Stimulated activated naive CD4-positive, alpha-beta T cell (primary cell): ENCODE measurements at places on chromosomes 11 and 22.

- DNase-seq: no peak
Observed at GRCh38 chr11:43576803-43577521, 103.6 kb upstream of the HSD17B12 start.

DNA sequence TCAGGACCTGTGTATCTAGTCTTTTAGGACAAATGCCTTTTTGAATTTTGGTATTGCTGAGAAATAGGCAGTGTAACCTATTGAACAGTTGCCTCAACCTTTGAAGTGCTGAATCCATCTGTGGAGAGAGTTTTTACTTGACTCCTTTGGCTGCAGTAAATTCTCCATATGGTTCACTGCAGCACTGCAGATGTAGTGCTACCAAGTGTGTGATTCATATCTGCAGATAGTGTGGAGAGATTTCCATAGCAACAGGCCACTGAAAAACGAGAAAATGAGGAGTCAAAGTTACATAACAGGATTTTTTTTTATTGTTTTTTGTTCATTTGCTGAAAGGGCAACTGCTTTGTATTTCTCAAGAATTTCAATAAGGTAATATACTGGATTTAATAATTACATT lies 356.1 kb downstream of the RAB38 start:
- DNase-seq: no peak

DNA sequence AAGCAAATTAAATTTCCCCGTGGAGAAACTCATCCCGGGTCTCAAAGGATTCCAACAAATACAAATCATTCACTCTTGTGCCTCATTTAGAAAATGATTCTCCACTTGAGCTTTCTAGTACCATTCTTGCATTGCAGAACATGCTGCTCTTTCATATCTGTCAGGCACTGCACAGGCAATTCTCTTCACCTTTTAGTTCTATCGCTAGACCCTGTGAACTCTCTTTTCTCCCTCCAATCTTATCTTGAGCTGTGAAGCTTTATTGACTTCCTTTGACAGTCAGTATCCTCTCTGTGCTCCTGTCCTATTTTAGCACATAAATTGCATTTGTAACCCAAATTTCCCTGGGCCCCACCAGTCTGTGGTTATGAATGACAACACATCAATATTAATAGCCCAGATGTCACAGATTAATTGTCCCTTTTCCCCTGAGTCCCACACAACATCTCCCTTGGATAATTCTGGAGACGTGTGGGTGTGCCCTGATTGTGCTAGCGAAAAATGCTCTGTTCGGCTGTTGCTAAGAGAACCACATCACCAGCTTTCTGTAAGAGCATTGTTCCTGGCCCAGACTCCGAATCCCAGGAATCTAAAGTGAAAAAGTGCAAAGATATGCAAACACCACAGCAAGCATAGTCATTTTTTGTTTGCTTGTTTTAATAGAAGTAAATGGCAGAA lies 22.4 kb upstream of the SC5D start:
- no peak for DNase-seq

DNA sequence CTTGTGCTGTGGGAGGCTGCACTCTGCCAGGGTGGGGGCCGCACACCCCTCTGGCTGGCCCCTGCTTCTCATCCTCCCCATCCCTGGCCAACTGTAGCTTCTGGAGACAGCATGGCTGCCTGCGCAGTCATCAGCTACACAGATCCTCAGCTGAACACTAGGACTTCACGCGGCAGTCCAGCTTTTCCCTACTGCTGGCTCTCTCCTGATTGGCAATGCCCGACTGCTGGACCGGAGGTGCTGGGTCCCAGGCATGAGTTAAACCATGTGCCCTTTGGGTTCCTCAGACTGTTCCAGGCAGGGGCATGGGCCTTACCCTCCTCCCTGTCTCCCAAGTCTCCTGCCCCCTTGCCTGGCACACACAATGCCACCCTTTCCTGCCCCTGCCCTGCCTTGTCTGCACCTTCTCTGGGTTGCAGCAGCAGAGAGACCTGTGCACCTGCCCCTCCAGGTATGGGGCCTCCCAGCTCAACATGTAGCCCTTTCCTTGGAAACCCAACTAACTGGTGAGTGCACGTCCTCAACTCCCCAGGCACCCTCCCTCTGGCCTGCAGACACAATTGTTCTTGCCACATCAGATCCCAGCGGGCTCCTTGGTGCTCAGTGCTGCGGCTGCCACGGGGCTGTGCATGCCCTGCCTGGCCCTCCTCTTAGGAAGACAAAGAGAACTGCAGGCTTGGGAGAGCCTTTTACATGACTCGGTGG lies 1039.2 kb downstream of the TBC1D22A start:
- DNase-seq: no peak

DNA sequence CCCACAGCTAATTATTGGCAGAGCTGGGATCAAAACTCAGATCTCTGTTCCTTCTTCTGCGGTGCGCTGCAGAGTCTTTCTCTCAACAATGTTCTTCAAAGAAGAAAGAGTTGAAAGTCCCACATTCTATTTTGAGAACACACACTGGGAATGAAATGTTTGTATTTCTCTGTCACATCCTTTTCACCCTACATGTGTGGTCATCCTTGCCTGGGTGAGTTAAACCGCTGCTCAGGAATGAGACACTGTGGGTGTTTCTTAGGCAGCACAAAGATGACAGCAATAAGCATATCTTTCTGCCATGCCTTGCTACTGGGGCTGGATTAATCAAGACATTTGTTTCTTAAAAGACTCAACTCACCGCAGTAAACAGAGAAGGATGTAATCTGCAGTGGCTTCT lies 222.6 kb downstream of the LARGE1 start:
- no peak for DNase-seq

GRCh38 chr22:25318081-25318823 lies 98.8 kb downstream of the CRYBB2 start:
- DNase-seq: no peak
